NCI-H1105 (cell line): ENCODE measurements at places on chromosomes 1 and 21.

GRCh38 chr1:114490274-114490693 lies 20.7 kb downstream of the TRIM33 start:
- no peak for DNase-seq

- no peak for DNase-seq
Measured at GRCh38 chr1:53733975-53734649, 4.9 kb downstream of the GLIS1 start.

DNA sequence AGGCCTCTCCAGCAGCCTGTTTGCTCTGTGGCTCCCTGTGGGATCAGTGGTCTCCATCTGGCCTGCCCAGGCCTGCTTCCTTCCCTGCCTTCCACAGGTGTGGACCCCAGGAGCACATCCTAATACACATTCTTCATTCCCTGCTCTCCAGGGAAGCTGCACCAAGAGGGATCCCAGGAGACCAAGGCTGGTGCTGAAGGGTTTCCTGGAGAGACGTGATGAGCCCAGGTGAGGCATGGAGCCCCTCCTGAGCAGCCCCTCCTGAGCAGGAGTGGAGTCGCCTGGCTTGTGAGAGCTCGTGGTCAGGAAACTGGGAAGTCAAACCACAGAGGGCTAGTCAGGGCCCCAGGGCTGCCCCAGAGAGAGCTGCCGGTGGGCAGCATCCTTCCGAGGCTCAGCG lies 561.4 kb downstream of the MATN1 start:
- no peak for DNase-seq

- no peak for DNase-seq
Measured at GRCh38 chr21:32886339-32886738, 114.8 kb upstream of the PAXBP1 start.

DNA sequence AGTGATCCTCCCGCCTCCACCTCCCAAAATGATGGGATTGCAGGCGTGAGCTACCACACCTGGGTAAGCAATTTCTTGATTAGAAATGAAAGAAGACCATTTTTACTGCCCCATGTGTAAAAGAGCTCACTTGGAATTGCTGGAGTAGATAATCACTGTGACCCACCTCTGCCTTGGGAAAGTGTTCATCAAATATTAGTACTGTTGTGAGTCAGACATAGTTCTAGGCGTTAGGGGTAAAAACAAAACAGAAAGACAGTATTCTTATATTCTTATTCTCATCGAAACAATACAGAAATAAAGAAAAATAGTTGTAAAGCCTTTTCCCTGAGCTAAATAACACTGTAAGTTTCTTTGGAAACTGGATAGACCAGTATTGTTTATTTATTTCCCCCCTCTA lies 36.2 kb downstream of the CELF3 start:
- no peak for DNase-seq

GRCh38 chr1:153881751-153882150 lies 41.0 kb downstream of the GATAD2B start:
- peak; percentile 94 for DNase-seq

- no peak for DNase-seq
Measured at GRCh38 chr1:202791077-202791747, 17.0 kb downstream of the KDM5B start.

GRCh38 chr1:117077267-117077666 lies 17.1 kb downstream of the TTF2 start:
- DNase-seq, result no peak

GRCh38 chr1:42144711-42145388 lies 8.4 kb upstream of the GUCA2B start:
- no peak for DNase-seq

GRCh38 chr1:67211589-67212563 lies 45.6 kb downstream of the IL23R start:
- peak; percentile 31 for DNase-seq

DNA sequence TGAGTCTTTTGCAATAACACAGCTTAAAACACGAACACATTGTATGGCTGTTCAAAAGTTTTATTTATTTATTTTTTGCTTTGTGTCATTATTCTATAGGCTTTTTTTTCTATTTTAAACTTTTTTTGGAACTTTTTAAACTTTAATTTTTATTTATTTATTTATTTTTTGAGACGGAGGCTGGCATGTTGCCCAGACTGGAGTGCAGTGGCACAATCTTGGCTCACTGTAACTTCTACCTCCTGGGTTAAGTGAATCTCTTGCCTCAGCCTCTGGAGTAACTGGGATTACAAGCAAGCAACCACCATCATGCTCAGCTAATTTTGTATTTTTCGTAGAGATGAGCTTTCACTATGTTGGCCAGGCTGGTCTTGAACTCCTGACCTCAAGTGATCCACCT lies 88.3 kb upstream of the GADD45A start:
- no peak for DNase-seq

GRCh38 chr1:117895482-117896114 lies 33.8 kb downstream of the GDAP2 start:
- DNase-seq, result peak; percentile 51

- DNase-seq, result no peak
Measured at GRCh38 chr1:222171005-222171404, 376.9 kb downstream of the HHIPL2 start.

- DNase-seq, result no peak
Measured at GRCh38 chr1:230066031-230066430, 1.0 kb upstream of the GALNT2 start.

- DNase-seq, result no peak
Measured at GRCh38 chr1:21779613-21780521, 3.1 kb downstream of the USP48 start.

GRCh38 chr1:17865912-17866739 lies 111.0 kb downstream of the ACTL8 start:
- DNase-seq, result no peak

DNA sequence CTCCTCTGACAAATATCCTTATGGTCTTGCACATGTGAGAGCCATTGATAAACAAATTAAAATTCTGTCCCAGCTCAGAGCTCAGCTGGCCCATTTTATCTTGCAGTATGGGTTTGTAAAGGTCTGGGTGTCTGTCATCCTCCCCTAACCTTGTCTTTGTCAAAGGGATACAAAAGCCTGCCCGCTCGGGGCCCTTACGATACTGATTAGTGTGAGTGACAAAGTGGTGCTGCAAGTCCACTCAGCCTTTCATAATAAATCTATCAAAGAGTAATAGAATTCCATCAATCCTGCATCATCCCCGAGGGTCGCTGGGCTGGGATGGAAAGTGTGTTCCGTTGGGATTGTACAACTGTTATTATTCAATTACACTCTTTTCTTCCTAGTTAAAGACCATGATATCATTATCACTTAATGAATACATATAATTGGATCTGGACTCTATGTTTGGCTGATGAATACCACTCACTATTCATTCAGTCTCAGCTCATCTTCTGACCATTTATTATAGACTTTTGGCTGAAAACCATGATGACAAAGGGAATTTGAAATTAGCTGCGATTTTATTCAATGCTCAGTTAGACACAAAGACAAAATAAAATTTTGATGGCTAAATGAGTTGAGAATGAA lies 122.5 kb upstream of the FOXD3 start:
- DNase-seq, result no peak

DNA sequence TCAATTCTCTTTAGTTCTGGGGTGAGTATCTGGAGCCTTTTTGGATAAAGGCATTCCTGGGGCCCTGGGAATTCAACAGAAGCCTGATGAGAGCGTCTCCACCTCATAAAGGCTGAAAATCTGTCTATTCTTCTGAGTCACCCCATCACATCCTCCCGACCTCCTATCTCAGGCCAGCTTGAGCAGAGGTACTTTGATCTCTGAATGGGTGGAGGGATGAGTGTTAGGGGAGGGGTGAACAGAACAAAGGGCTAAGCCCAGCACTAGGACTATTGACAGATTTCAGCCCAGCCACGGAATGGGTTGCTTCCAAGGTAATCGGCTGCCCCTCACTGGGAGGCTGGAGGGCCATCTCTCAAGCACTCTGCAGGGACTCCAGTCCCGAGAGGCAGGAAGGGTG lies 2.5 kb upstream of the MYBPH start:
- no peak for DNase-seq

GRCh38 chr1:210687582-210688279 lies 359.0 kb downstream of the HHAT start:
- no peak for DNase-seq

DNA sequence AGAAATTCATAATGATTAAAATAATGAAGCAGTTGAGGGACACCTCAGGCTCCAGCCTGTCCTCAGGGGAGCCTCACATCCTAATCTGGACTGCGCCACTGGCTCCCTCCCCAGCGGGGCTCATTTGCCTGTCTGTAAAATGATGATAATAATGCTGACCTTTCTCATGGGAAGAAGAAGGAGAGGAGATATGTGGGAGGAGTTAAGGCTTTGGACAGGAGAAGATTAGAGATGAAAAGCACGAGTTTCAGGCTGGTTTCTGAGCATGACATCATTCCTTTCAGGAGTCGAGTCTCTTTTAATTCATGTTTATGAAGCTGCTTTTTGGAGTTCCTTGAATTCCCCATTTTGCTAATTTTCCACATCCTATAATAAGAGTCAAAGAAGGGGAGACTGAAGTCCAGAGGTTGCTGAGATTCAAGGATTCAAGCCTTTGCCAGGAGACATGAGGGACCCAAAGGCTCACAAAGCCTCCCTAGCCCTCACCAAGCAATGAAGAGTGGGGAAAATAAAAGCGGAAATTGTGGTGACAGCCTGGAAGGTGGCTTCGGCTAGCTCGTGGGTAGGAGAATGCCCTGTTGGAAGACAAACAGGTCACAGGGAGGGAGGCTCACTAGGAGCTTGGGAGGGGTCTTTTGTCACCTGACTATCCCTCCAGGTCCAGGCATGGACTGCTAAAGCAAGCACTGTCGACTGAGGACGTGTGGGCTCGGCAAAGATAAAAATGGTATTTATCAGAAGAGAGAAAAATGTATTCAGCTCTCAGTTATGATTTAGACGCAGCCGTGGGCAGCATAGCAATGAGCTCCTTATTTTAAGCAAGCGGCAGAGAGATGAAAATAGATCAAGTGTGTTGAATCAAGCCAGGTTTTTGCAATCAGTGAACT lies 27.5 kb upstream of the STMN1 start:
- DNase-seq, result no peak

DNA sequence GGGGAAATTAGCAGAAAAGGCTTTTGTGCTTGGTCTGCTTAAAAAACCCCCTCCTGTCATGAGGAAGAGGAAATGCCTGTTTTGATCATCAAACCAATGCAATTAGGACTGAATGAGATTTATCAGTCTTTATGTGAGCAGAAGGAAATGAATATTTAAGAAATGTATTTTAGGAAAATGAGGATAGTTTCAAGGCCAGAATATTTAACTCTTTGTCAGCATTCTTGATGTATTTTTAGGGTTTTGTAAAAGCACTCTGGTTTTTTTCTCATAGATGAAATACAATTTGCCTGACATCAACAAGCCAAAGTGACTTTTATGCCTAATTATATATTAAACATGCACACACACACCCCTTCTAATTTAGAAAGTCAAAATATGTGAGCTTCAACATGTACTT lies 213.8 kb downstream of the GRIK1 start:
- no peak for DNase-seq

GRCh38 chr21:43287795-43288755 lies 119.3 kb downstream of the CRYAA start:
- no peak for DNase-seq

DNA sequence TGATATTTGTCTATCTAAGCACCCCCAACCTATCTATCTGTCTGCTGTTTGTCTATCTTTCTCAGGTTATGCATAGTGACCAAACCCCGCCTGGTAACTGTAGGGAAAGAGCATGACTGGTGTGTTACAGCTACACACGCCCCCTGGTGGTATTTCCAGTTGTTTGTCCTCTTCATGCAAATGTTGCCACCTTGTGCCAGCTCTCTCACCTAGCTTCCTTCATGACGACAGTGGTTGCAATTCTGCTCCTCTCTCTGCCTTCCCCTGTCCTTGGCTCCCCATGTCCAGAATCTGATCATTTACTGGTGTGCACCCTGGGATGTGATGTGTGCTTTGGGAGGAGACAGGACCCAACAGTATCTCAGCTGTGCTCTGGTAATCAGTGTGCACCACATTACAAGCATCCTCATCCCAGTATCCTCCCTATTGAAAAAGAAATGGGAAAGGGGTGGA lies 8.1 kb upstream of the INKA2 start:
- DNase-seq, result peak; percentile 19

GRCh38 chr1:104825401-104825800 lies 1075.7 kb downstream of the AMY1C start:
- no peak for DNase-seq

DNA sequence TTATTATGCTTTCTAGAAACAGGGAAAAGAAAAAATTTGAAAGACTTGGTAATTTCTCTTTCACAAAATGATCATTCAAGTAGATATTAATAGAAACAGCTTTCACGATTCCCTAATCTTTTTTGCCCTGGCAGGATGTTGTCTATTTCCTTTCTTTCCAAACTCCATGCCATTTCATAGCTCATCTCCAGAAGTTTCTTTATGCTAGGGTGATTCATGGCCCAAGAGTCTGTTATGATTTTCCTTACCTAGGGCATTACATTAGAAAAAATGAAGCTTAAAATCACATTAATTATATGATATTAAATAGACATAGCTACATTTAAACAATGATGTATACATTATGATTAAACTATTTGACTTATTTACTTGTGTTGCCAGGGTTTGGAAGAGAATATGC lies 762.1 kb downstream of the LTN1 start:
- DNase-seq, result no peak

DNA sequence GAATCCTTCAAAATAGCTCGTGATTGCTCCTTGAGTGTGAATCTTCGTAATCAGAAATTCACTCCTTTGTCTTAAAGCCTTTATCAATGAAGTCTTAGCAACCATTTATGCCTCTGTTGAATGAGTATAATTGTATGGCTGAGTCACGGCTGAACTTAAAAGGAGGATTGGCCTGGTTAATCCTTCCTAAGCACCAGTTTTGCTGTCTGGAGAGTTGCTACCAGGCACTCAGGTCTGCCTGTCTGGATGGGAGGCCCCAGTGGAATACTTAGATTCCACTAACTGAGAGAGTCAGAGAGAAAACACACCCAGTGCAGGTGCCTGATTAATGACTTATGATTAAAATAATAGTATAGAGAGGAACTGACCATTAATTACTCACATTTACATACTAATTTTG lies 7.6 kb upstream of the HHAT start:
- DNase-seq, result no peak

GRCh38 chr1:46533179-46533864 lies 18.1 kb downstream of the KNCN start:
- DNase-seq, result peak; percentile 66

- DNase-seq, result no peak
Measured at GRCh38 chr1:76961820-76962207, 94.5 kb downstream of the ST6GALNAC5 start.

GRCh38 chr1:117674521-117675400 lies 68.9 kb downstream of the TENT5C start:
- no peak for DNase-seq
